NCI-H187 (cell line): ENCODE measurements at places on chromosomes 5 and 9.

DNA sequence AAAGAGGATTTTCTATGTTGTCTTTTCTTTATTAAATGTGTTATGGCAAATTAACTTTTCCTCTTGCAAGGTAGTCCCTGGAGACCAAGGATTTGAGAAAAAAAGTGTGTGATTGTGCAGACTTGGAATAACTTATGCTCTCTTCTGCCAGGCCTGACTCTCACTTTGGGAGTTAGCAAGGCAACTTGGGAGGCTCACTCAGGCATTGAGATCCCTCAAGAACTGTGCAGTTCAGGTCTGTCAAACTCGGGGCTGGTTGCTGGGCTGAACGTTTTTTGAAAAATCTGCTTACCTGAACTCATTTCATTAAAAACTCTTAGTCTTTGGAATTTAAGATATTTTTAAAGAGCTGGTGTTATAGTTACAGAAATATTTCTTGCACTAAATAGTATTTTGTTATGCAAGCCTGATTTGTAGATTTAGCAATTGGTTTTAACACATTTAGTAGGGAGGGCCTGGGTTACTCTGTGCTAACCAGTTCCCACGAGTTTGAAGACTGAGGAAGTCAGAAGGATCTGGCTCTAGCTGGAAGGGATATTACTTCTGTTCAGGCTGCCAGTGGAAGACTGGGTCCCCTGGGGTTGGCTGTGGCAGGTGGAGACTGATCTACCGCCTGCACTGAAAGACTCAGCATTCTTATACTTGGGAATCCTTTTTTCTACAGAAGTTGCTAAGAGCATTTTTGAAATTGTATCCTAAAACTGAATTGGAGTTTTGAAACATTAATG lies 150.4 kb upstream of the PCSK5 start:
- no peak for DNase-seq

GRCh38 chr9:123048748-123049147 lies 15.3 kb downstream of the GPR21 start:
- no peak for DNase-seq

GRCh38 chr5:58450811-58451629 lies 8.9 kb downstream of the PLK2 start:
- no peak for DNase-seq

DNA sequence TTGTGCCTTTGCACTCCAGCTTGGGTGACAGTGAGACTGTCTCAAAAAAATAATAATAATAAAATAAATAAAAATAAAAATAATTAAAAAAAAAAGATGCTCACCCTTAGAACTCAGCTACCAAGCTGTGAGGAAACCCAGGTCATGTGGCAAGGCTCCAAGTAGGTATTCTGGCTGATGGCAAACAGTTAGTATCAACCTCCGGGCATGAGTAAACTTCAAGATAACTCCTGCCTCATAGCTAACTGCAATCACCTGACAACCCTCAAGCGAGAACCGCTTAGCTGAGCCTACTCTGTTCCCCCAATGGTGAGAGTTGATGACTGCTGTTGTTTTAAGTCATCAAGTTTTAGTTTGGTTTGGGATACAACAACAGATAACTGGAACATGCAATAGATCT lies 6.1 kb upstream of the SLC44A1 start:
- DNase-seq, result no peak

DNA sequence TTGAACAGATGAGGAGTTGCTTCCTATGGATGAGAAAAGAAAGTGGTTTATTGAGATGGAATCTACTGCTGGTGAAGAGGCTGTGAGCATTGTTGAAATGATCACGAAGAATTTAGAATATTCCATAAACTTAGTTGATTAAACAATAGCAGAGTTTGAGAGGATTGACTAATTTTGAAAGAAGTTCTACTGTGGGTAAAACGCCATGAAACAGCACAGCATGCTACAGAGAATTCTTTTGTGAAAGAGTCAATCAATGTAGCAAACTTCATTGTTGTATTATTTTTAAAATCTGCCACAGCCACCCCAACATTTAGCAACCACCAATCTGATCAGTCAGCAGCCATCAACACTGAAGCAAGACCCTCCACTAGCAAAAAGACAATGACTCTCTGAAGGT lies 309.1 kb downstream of the SPOCK1 start:
- no peak for DNase-seq

DNA sequence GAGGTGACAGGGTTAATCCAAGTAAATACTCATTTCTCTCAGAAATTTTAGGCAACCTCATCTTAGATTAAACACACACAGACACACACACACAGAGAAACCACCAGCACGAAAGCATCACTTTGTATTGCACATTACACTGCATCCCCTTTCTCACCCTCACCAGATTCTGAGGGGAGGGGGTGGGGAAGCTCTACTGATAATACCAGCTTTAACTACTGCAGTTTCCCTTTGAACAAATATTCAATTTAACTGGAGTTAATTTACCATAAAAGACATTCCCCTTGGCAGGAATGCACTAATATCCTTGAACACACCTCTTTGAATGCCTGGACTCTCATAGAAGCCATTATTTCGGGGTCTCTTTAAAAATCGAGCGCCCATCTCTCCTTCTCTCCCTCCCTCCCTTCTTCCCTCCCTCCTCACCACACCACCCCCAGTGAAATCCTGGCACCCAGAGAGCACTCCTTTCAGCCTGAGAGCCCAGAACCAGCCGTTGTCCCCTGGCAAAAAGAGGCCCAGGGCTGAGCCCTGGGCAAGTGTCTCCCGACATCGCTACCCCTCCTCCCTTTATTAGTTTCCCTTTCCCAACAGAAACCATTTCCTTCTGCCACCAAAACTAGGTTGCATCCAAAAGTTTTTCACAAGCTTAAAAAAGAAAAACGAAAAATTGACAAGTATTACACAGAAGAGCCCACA lies 2.8 kb upstream of the NFIB start:
- DNase-seq, result no peak

GRCh38 chr5:65834306-65834705 lies 92.1 kb upstream of the ERBIN start:
- no peak for DNase-seq

DNA sequence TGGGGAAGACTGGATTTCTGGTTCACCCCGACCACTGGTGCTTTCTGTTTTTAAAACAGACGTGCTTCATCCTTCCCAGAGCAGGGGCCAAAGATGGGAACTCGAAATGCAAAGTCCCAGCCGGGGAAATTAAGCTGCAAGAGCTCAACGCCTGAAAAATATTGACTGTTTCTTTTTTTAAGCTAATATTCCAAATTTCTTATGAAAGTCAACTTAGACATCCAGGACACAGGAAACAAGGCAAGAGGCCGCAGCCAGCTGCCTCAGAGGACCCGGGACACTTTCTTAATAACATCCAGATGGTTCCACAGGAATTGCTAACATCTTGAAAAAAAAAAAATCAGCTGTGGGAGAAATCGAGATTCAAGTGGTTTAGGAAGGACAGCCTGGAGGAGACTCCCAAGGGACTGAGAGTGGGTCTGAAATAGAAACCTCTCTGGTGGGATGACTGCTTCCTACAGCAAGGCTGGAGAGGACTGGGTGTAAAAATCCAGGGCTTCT lies 144.9 kb downstream of the FGF1 start:
- DNase-seq, result no peak

DNA sequence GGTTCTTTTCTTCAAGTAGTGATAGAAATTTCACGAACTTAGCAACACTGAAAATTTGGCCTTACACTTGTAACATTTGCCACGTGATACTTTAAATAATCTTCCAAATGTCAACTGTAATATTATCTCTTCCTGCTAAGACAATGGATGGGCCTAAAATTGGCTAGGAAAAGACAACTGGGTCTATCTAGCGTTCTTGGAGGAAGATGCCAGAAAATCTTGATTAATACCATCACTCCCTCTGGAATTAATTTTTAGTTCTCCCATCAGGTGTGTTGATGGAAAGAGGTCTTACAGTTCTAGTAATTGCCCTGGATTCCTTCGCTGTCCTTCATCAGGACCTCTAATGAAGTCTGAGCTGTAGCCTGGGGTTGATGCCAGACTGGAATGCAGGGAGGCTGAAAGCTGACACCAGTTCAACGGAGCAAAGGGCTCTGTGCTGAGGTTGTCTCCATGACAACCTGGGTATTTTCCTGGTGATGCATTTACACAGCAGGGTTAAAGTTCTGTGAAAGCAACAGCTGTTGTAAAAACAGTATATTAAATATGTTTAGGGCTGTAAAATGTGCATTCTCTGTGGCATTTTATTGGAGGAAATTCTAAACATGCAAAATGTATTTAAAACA lies 92.3 kb downstream of the GAS1 start:
- DNase-seq, result no peak

GRCh38 chr9:114757984-114758383 lies 47.9 kb downstream of the TNFSF15 start:
- no peak for DNase-seq

- DNase-seq, result no peak
Measured at GRCh38 chr5:154791535-154791934, 36.4 kb downstream of the LARP1 start.

- no peak for DNase-seq
Measured at GRCh38 chr5:157541447-157542118, 34.0 kb downstream of the ADAM19 start.

GRCh38 chr5:61357745-61358144 lies 25.7 kb downstream of the ZSWIM6 start:
- no peak for DNase-seq

GRCh38 chr5:54313311-54314270 lies 3.2 kb upstream of the ARL15 start:
- DNase-seq, result no peak

DNA sequence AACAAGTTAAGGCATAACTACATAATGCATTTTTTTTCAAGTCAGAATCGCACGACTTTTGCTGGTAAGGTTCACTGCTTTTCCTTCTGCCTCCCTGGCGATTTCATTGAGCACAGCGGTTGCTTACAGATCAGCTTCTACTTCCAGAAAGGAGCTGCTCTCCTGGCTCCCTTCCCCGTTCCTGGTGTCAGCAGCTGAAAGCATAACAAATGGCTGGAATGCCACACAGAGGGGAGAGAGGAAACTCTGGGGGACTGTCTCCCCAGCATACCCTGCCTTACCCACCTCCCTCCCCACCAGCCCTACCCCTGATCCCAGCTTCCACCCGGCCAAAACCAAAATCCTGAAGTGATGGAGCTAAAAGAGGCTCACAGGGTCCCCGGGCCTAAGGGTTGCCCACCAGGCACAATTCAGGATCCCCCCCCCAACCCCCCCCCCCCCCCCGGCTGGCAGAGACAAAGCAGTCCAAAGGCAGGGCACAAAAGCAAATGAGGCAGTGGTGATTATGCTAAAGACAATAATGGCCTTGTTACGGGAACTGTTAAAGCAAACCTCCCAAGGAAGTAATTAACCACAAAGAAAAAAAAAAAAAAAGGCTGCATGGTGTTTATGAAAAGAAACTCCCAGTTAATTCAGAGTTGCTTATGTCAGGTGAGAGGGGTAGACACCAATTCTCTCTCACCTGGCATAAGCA lies 126.1 kb upstream of the WWC1 start:
- DNase-seq, result no peak

DNA sequence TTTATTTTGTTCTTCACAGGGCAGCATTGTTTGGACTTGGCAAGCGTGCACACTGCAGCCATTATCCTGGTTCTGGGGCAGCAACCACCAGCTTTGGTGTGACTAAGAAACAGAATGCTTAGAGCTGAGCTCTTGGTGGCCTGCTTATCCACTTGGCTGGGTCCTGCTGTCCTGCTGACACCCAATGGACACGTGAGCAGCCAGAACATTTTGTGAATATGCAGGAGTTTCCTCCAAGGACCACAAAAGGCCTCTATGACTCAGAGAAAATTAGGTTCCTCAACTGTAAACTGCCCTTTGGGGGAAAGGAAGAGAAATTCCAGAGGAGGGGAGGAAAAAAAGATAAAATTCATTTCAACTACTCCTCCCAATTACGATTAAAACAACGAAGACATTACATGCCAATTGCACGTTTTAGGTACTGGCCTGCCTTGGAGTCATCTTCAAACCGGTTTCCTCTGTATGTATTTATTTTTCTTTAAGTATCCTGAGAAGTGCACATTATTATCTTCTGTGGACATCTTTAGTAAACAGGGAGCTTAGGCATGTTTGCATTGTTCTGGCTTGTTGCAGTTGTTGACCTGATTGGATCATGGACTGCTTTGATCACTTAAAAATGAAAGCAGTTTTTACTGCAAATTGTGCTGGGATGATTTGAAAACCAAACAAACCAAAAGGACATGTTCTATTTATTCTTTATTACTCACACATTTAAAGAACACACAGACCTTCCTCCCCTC lies 82.3 kb upstream of the TLE4 start:
- no peak for DNase-seq

DNA sequence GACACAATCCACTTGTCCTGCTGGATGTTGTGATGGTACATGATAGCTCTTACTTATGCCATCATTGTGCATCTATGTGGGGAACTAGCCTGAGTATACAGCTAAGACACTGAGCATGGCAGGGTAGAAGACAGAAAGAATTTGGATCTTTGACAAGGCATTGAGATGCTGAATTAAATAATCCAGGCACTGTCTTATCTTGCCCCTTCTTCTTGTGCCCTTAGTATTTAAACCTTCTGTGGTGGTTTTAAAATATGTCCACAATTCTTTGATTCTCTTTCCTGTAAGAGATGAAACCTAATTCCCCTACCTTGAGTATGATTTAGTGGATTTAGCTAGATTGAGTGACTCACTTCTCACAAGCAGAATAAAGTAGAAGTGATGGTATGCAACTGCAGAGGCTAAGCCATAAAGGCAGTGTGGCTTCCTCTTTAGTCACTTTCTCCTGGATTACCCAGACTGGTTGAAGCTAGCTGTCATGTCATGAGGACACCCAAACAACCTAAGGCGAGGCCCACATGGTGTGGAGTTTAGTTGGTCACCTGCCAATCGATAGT lies 174.0 kb upstream of the NREP start:
- no peak for DNase-seq
